ENCODE measurements at places on chromosomes 3 and 15.
A peak's percentile ranks its signal among the peaks of the same experiment; 100 is the strongest.

- DNase-seq = no peak
Observed at GRCh38 chr15:78538358-78538757, 1.9 kb upstream of the PSMA4 start.

DNA sequence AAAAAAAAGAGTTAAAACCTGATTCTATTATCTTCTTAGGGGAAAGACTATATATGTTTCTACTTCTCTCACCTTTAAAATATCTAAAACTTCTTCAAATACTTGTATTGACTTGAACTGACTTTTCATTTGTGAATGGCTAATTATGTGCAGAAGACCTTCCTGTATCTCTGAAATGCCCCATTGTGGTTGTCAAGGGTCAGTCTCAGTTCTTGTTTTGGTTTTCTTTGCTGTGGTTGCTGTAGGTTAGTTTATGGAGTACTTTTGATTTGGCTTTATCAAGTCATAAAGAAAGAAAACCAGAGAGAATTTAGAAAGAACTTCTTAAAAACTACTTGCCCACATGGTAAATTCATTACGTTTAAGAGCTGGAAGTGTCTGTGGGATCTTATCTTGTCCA is 345.3 kb upstream of the POU1F1 start:
- no peak for DNase-seq

GRCh38 chr3:45269952-45270351 is 43.9 kb upstream of the TMEM158 start:
- no peak for DNase-seq

GRCh38 chr3:54222316-54222715 is 100.0 kb downstream of the CACNA2D3 start:
- no peak for DNase-seq

DNA sequence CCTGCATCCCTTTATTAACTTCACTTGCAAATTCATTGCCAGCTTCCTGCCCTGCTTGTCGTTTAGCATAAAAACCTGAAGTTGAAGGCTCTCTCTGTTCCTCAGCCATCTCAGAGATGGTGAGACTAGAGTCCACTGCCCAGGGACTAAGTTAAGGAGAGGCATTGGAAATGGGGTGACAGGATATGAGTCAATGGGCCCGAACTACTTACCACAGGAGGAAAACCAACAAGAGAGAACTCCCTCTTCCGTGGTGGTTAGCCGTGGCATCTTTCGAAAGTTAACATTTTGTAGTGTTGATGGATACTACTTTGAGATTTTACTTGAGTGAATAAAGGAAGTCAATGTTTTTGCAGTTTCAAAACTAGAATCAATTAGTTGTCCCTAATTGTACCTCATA is 65.3 kb downstream of the LRTM1 start:
- DNase-seq = no peak

DNA sequence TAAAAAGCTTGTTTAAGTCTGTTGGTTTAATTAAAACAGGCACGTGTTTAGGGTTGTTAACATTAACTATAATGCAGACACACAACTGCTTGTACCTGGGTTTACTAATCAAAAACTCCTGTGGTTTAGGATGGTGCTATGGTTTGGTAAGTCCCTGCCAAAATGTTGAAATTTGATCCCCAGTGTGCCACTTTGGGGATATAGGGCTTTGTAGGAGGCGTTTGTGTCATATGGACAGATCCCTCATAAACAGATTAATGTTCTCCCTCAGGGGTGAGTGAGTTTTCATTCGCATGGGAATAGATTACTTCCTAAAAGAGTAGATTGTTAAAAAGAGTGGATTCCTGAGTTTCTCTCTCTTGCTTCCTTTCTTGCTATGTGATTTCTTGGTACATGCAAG is 18.7 kb upstream of the GK5 start:
- no peak for DNase-seq

DNA sequence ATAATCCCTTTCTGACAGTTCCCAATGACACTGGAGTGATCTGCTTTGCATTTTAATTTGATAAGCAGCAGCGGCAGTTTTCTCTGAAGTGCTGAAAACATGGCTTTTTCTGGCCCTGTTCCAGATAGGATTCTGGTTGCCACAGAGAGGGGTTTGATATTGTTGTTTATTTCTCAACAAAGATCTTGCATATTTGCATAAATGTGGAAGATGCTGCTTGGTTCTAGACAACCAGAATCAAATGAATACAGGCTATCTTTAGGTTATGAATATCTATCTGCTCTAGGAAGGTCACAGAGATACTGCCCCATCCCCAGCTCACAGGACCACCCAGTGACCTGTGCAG is 137.1 kb downstream of the ZNF609 start:
- no peak for DNase-seq

DNA sequence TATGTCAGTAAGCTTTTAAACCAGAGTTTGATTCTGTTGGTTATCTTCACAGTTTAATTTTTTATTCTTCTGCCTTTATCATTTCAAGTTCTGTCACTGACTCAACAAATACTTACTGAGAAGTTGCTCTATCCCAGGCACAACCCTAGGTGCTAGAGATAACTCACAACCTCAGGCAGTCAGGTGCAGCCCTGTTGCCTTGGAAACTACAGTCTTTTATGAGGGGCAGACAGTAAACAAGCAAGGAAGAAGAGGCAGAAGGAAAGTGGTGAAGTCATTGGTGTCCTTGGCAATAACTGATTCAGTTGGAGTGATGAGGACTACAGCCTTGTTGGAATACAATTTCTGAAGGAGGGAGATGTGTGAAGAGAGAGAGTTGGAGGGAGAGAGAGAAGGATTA is 142.1 kb upstream of the LRTM1 start:
- DNase-seq = no peak

GRCh38 chr15:58139276-58139988 is 1.3 kb downstream of the AQP9 start:
- no peak for DNase-seq

DNA sequence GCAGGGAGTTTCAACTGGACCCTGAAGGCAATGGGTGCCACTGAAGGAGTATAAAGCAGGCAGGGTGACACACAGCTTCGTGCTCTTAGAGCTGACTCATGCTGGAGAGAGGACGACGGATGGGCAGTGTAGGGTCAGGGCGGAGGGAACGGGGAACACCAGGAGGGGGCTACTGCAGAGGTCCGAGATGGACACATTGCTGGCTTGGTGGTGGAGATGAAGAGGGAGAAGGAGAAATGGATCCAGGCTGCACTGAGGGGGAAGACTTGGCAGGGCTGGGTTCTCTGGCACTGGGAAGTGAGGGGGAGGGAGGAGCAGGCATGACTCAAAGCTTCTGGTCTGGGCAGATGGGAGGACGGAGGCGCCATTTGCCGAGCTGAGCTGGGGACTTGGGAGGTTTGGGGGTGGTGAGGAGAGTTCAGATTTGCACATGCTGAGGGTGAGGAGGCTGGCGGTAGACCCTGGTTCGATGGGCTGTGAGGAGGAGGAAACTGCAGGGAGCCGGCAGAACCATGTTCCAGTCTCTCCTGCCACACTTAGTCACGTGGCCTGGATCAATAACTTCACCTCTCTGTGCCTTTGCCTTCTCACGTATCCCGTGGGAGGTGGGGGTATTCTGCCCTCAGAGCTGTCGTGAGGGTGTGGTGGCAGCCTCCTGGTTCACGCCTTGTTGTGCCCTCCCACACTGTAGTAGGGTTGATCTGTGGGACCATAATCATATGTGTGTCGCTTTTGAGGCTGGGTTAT is 4.6 kb upstream of the KCTD6 start:
- peak; percentile 79 for DNase-seq

GRCh38 chr15:89774492-89774891 is 1.6 kb upstream of the MESP2 start:
- no peak for DNase-seq

DNA sequence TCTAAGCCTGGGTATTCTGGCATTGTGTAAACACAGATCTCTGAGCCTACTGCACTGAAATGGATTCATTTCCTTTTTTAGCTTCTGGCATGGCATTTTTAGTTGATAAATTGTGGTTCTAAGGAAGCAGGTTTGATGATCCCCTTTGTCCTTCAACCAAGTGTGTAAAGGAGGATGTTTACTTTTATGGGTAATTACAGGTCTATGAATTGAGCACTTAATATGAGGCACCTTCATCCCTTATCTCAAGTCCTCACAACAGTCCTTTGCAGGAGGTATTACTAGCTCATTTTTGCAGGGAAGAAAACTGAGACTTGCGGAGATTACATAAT is 30.8 kb upstream of the ZBTB38 start:
- no peak for DNase-seq

DNA sequence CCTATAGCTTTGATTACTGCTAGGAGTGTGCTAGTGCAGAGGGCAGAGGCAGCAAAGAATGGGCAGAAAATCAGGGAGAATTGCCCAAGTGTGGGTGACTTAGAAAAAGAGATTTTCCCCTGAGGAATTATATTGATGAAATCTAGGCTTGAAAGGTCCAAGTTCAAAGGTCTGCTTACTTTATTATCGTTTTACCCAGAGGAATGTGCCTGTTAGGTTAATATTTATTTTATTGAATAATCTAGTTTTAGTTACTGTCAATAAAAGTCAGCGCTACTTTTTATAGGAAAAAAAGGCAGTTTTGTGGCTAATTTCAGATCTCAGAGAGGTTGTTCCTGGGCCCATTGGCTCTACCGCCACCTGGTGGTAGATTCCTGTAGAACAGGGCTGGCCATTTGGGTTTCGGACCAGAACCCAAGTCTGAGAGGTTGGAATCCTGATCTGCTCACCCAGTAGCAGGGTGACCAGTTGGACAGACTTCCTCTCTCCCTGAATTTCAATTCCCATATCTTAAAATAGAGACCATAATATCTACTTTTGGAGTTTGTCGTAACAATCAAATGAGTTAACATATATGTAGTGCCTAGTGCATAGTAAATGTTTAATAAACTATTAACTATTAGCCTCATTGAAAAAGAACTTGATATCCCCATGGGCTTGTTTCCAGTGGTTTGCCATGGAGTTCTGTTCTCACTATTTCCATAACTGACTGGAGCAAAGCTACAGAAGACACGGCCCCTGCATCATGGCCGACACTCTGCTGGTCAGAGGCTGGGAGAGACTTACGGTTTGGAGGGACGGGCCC is 62.7 kb upstream of the ZNF148 start:
- DNase-seq = peak; percentile 75

GRCh38 chr3:184693011-184693975 is 18.6 kb downstream of the MAGEF1 start:
- no peak for DNase-seq

DNA sequence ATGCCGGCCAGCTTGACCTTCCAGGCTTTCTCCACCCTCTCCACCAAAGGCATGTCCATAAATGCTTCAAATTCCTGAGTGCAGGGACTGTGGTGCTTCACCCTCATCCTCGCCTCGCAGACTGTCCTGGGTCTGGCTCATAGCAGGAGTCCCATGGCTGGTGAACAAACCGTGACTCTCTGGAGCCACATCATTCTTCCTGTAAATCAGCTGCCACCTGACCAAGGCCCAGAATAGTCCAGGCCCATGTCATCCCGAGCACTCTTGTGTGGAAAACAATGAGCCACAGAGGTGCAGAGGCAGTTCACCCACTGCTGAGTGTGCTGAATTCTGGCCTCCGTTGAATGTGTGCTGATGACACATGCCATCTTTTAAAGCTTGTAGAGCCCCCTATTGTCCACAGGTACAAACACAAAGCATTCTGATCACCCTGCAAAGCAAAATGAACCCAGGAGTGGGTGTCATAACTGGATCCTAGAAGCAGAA is 68.6 kb downstream of the ABHD5 start:
- DNase-seq = no peak

DNA sequence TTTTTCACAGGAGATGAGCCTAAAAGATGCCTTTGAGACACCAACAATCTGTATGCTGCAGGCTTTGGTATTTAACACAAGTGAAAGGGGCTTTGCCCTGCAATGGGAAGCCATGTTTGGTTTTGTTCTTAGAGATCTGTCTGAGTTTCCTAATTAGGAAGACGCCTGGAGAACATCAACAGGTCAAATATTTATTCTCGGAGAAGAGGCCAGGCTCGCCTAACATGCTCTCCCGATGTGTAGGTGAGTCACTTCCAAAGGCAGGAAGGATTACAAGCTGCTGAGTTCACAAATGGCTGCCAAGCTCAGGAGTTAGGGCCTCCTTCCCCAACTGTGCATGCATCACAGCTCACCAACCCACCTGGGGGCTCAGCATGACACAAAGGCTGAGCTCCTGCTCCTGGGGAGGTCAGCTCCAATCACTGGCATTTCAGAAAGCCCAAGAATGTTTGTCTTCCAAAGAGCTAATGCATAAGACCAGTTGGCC is 119.5 kb upstream of the PRICKLE2 start:
- DNase-seq = no peak

GRCh38 chr3:112751564-112752512 is 94.8 kb downstream of the CD200R1L start:
- no peak for DNase-seq

DNA sequence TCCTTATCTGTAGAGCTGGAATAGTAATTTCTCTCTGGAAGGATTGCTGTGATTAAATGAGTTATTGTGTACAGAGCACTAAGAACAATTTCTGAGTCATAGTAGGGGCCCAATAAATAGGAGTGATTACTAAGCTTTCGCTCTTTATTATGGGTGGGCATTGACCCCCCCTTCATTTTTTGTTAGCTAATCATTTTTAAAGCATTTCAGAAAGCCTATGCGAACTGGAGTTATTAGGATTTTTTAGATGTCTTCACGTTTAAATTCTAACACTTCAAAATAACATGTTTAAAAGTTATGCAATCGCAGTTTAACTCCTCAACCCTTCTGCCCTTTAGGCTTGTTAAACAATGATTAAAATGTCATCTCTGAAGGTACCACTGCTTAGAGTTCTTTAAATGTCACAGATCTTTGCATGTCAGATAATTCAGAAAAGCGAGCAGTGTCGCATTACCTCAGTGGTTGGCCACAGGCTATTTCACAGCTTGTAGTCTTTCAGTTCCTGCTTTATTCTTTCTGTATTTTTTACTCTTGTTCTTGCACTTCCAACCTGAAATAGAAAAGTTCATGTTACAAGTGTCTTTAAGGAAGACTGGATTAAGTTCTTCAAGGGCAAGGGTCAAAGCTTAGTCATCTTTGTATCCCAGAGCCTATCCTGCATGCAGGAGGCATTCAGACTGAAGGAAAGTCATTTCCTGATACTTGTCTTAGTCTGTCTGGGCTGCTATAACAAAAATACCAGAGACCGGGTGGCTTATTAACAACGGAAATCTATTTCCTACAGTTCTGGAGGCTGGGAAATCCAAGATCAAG is 102.9 kb downstream of the FNDC3B start:
- DNase-seq = no peak

Measured in posterior cingulate gyrus (tissue), 11 donors.